ENCODE measurements at places on chromosomes 2 and 18.

DNA sequence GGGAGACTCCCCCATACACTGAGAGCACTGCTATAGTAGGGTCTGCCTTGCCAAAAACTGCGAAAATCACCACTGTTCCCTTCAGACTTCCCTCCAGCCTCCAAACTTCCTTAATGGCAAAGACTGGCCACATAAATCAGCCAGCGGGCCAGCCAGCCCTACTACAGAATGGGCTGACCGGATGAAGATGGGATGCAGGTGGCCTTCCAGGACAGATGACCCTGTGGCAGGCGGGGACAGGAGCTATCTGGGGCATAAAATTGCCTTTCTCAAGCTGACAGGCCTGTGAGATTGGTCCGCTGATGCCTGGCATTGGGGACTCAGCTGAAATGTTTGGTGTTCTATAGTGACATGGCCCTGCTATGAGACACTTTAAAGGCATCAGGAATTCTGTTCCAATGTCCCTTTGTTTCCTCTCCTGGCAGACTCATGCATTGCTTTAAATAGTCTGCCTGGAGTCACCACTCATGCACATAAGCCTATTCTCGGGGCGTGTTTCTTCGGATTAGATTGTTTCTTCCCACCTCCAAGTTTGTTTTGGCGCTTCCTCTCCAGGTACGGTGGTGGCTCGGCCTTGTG, 135.9 kb downstream of the ALPK2 start:
- no peak for DNase-seq

- no peak for DNase-seq
Observed at GRCh38 chr2:3186766-3187165, 190.9 kb downstream of the EIPR1 start.

DNA sequence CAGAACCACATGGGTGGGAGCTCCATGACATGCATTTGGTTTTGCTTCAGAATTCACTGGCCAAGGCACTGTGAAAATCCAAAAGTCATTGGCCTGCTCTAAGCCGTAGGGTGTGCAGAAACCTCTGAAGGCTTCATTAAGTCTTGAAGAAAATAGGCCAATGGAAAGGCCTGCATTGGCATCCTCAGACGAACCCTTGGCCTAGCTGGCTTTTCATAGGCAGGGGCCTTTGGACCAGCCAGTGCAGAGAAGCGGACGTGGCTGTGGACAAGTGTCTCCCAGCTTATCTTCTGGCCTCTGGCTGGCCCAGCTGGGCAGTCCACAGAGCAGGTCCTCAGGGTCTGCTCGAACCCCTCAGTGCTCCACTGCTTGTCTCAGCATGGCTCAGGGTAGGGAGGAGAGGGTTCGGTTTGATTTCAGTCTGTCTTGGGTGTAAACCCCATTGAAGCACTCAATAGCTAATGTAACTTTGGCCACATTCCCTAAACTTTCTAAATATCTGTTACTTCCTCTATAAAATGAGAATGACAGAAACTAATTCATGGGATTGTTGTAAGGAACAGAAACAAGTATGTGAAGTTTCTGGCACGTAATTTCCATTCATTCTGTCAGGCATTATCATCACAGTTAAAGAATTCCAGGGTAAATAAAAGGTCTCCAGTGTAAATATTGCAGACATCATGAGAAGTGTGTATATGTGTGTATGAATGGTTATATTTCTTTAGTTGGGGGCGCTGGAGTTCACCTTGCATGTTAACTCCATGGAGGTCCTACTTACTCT, 125.5 kb downstream of the TFCP2L1 start:
- no peak for DNase-seq

- DNase-seq: no peak
Observed at GRCh38 chr2:196263181-196263747, 91.9 kb upstream of the STK17B start.

DNA sequence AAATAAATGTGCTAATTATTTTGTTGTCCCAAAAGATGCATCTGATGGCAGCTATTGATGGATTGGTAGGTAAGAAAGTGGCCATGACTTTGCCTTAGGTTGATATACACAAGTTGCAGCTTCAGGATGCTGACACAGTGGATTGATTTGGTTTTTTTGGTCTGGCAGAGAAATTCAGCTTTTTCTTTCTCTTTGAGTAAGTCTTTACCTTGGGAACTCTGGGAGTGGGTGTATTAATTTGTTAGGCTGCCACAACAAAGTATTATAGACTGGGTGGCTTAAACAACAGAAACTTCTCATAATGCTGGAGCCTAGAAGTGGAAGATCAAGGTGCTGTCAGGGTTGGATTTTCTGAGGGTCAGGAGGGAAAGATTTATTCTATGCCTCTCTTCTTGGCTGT, 19.8 kb upstream of the ICOS start:
- DNase-seq: no peak

DNA sequence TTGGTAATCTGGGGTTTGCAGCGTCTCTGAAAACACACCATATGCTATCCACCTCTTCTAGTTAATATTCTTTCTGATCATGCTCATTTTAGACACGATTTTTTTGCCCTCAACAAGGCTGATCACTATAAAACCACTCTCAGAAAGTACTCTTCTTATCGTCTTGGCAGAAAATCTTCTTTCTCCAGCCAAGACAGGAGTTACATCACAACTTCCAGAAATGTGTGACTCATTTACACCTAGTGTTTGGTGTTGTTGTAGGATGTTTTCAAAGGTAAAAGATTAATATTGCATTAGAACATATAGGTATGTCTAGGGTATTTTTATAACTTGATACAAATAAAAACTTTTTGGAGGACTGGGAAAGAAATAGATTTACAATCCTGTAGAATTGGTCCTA, 138.5 kb upstream of the NETO1 start:
- DNase-seq: no peak

DNA sequence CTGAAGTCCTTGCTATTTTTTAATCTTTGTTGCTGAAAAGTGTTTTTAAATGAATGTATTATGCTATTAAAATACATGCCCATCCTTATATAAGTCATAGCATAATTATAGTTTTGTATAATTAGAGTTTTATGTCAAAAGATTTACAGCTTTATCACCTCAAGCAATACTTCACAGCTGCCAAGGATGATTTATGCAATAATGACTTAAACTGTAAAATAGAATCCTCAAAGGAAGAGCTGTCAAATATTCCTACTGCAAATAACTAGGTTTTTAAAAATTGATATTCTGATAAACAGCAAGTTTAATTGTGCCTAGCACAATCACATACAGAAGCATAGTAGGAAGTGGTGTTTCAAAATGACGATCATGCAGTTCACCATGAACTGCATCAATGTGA, 5.2 kb downstream of the KCNH7 start:
- DNase-seq: no peak
